Natural killer cell treated with Interleukin-12 subunit alpha and Interleukin-12 subunit beta and Interleukin-15 and Interleukin-18, amount 100 ng/mL, for 72 hours (primary cell): ENCODE measurements at places on chromosomes 16 and 17. TPM values are rescaled to one million over a fixed set of nuclear protein-coding genes. Genes with fewer than 3 reads are reported as not detected.

GRCh38 chr17:68325961-68326360 is 34.7 kb downstream of the ARSG start:
- H3K4me3 ChIP-seq, result no peak overlapping the region
- peaks cover 7% of the 10 kb centered on the region for H3K36me3 ChIP-seq
- H3K27me3 ChIP-seq, result no peaks in the 10 kb centered on the region
- H3K4me1 ChIP-seq, result peaks cover 25% of the 10 kb centered on the region

Gene IKZF3
- total RNA-seq, result 80.9 TPM

DNA sequence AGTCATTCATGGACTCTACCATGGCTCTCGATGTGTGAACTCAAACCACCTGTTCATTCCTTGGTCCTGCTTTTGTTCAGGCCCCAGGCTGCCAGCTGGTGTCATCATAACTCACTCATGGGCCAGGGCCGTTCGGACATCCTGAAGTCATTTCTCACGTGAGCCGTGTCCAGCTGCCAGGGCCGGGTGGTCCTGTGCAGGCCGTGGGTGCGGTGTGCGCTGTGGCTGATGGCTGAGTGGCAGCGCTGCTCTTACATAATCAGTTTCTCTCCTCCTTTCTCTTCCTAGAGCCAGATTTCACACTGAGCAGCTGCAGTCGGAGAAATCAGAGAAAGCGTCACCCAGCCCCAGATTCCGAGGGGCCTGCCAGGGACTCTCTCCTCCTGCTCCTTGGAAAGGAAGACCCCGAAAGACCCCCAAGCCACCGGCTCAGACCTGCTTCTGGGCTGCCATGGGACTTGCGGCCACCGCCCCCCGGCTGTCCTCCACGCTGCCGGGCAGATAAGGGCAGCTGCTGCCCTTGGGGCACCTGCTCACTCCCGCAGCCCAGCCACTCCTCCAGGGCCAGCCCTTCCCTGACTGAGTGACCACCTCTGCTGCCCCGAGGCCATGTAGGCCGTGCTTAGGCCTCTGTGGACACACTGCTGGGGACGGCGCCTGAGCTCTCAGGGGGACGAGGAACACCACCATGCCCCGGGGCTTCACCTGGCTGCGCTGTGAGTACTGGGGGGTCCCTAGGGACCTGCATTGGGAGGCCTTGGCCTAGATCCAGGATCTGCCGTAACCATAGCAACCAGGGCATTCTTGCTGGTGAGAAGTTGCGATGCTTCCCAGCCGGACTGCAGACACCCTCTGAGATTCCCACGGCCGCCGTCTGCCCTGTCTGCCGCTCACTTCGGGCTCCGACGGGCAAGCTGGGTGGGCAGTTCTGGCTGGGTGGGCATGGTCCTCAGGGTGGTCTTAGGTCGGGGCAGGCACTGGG is at the start of gene IL34:
TSS of gene IL34 (plus strand) at position 300 of the 982 bp plus-strand sequence. CDS start at position 689, 389 bp downstream.
- H3K27me3 ChIP-seq, result no peaks in the 10 kb centered on the region
- DNase-seq, result no peak
- no peaks in the 10 kb centered on the region for H3K36me3 ChIP-seq
- H3K27ac ChIP-seq, result no peak within 1 kb of the TSS
- no peak within 1 kb of the TSS for H3K4me3 ChIP-seq

DNA sequence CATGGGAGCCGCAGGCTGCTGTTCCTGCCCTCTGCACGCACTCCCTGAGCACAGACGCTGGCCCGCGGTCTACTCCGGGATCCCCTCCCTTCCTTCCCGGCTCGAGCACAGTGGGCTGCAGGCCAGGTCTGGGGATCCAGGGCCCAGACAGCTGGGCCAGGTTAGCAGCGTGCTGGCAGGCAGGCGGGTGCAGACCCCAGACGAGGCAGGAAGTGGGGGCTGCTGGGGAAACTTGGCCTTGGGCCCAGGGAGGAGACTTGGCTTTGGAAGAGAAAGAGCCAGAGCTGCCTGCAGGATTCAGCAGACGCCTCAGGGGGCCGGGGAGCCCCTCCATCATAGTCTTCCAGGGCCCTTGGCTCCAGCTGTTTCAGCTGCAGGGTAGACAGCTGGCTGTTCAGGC is 30.2 kb upstream of the ABCC3 start:
- no peak overlapping the region for H3K4me3 ChIP-seq
- H3K36me3 ChIP-seq, result no peaks in the 10 kb centered on the region
- H3K27ac ChIP-seq, result no peak overlapping the region
- no peaks in the 10 kb centered on the region for H3K4me1 ChIP-seq
- no peak for DNase-seq

DNA sequence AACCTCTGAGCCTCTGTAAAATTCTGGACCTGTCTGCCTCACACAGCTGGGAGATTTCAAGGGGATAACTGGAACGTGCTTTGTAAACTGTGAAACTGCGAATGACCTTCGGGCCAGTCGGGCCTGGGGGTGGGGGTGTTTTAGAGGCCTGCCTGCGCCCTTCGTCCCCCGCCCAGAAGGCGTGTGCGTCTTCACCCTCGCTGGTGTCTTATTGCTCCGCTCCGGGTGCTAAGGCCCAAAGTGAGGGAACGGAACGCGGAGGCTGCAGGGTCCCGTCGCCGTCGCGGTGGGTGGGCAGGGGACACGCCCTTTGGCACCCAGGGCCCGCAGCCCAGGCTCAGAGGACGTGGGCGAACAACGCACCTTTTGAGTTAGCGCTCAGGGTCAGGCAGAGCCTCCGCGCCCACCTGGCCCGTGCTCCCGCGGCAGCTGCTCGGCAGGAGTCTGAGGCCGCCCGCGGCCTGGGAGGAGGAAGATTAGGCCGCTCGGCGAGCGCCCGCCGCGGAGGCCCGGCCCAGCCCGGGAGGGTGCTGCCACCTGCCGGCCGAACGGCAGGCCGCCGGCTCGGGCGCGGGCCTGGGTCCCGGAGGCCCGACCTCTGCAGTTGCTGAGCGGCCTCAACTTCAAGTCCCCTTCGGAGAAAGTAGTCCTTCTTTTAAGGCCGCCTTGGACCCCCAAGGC is 29.7 kb downstream of the DCAKD start:
- peaks cover 16% of the 10 kb centered on the region for H3K4me1 ChIP-seq
- no peaks in the 10 kb centered on the region for H3K36me3 ChIP-seq
- H3K27ac ChIP-seq, result no peak overlapping the region
- H3K27me3 ChIP-seq, result peaks cover 18% of the 10 kb centered on the region
- H3K4me3 ChIP-seq, result peak overlapping the region; percentile 73

DNA sequence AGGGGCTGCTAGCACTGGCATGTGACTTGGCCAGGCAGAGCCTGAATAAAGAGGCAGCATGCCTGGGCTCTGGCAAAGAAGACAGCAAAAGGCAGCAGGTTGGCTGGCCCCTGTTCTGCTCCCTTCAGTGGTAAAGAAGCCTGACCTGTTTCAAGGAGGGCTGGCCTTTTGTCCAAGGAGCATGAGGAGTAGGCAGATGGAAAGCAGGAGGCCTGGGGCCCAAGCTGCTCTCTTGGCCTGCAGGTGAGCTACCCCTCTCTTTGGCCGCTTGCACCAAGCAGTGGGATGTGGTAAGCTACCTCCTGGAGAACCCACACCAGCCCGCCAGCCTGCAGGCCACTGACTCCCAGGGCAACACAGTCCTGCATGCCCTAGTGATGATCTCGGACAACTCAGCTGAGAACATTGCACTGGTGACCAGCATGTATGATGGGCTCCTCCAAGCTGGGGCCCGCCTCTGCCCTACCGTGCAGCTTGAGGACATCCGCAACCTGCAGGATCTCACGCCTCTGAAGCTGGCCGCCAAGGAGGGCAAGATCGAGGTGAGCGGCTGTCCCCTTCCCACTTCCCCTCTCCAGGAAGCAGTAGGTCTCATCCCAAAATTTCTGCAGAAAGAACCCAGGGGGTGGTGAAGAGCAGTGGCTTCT is 8.0 kb downstream of the TRPV2 start:
- H3K27me3 ChIP-seq, result no peaks in the 10 kb centered on the region
- H3K27ac ChIP-seq, result no peak overlapping the region
- peaks cover 24% of the 10 kb centered on the region for H3K4me1 ChIP-seq
- peaks cover 4% of the 10 kb centered on the region for H3K36me3 ChIP-seq
- DNase-seq, result no peak

Gene MYOCD
- not detected for total RNA-seq

Gene MEAK7
- total RNA-seq, result 9.4 TPM

DNA sequence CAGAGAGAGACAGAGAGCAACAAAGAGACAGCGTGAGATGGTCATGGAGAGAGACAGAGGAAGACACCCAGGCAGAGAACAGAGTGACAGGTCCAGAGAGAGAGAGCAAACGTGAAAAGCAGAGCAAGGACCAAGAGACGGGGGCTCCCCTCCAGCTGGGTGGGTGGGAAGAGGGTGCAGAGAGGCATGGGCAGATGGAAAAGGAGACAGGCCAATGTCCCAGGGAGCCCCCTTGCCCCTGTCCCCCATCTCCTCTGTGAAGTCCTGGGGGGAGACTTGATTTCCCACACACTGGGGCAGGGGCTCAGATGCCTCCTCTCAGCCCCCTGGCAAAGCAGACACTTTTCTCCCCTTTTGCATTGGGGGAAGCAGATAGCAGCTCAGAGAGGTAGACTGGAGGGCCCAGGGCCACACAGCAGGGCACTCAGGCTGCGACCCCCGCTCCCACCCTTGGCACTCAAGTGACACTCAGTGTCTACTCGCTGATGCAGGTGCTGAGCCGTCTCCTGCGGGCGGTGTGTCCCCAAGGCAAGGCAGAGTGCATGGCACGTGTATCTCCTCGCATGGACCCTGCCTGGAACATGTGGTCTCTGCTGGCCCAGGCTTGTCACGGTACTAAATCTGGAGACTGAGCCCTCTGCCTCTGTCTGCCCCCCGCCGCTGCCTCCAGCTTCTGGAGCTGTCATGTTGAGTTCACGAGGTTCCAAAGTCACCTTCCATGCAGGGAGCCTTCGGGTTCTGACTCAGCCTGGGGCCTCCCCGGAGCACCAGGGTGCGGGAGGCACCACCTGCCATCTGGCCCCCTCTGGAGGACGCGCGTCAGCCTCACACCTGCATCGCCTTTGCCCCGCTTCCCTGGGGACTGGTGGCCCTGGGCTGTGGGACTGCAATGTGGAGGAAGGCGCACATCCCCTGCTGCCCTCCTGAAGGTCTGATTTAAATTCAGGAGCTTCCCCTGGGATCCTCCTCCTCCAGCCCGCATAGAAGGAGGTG is 215.9 kb upstream of the GSE1 start:
- H3K27me3 ChIP-seq, result peaks cover 8% of the 10 kb centered on the region
- no peak overlapping the region for H3K4me3 ChIP-seq
- H3K36me3 ChIP-seq, result no peaks in the 10 kb centered on the region
- H3K27ac ChIP-seq, result no peak overlapping the region

DNA sequence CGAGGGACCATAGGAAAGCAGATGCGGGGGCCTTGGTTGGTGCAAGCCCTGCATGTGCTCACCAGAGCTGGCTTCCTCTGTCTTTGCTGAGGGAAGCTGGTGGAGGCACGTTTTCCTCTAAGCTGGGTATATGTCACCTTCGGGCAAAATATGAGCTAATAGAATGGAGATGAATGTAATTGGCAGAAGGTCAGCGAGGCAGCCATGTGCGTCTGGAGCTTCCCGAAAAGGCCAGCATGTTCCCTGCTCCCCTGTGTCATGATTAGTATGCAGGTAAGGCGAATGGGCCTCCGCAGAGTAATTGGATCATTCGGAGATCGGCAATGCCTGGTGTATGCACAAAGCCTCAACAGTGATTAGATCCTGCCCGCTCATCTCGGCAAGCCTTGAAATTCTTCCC is 806.2 kb upstream of the EEF2KMT start:
- no peak for DNase-seq
- H3K27ac ChIP-seq, result no peak overlapping the region
- no peaks in the 10 kb centered on the region for H3K36me3 ChIP-seq
- no peaks in the 10 kb centered on the region for H3K4me1 ChIP-seq
- H3K4me3 ChIP-seq, result no peak overlapping the region
